ENCODE measurements at places on chromosomes 3 and 15.

DNA sequence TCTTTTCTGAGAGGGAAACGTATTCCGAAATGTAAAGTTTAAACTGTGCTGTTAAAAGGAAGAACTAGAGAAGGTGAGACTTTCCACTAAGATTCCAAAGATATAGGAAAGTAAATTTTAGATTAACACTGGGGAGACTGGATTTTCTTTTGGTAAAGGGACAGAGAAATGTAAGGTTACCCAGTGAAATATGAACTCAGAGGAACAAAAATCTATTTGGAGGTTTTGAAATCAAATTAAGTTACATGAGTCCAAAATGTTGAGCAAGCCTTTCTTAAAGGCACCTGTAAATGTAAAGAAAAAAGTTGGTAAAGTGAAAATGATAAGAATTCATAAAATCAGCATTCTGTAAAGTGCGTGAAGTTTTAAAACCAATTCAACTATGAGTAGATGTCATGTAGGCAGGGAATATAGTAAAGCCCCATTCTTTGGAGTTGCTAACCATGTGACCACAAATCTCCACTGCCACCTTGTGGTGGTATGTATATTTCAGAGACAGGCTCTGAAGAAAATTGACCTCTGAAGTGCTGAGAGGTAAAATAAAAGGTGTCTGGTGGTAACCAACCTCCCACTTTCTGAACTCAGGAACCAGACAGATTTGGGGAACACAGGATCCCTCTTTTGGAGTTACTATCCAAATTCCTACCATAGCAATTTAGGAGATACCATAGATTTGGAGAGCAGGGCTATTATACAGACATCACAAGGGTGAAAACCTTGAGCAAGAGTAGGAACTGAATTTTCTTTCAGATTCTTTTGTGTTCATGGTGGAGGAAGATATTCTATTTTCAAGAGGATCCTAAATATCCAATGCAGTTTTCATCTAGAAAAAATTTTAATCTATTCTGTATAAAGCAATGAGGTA is 215.3 kb downstream of the ROBO2 start:
- DNase-seq: peak; percentile 51

DNA sequence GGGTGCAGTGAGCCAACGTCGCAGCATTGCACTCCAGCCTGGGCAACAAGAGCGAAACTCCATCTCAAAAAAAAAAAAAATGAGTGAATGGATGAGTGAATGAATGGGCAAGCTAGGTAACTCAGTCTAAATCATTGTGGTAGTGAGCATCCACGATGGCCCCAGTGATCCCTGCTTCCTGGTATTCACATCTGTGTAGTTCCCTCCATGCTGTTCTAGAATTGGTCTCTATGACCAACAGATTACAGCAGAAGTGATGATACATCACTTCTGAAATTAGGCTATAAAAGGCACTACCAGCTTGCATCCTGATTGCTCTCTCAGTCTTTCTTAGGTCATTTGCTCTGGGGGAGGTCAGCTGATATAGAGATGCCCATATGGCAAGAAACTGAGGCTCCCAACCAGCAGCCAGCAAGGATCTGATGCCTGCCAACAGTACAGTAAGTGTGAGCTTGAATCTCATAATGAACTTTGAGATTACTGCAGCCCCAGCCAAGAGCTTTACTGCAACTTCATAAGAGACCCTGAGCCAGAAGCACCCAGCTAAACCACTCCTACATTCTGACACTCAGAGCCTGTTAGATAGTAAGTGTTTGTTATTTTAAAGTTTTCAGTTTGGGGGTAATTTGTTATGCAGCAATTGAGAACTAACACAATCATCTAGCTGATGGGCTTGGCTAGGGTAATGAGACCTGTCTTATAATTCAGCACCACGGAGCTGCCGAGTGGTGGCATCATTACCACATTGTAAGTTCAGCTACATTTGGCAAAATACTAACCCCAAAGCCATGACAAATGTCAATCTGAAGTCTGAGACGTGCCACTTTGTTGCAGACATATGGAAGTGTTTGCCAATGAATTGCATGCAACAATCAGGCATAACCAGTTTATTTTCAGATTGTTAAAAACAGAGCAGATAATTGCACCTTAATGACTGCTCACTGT is 53.0 kb downstream of the KLHL6 start:
- DNase-seq: no peak

DNA sequence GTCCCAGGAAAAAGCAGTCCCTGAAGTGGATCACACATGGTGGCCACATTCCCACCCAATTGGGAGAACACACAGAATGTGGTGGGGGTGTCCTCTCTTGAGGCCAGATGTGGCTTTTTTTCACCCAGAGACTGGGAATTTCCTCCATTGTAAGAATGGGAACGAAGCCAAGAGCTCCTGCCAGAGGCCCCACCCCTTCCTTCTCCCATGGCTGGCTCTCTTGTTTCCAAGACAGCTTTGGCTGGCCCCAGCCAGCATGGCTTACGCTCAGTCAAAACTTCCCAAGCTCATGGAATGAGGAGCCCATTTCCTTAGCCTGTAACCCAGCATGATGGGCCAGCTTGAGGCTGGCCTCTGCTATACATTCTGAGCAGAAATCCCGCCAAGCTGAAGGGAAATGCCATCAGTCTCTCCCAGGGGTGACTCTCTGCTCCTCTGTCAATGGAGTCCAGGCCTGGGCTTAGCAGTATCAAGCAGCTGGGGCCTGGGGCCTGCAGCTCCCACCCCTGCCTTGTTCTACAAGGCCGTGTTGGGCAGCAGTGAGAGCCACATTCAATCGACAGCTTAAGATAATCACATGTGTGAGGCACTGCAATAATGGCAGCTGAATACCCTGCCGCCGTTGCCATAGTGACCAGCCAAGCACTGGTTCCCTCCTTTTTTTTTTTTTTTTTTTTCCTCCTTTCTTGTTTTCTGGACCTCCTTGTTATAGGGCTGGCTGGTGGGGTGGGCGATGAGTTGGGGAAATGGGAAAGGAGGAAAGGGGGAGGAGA is 142.4 kb downstream of the EPHB1 start:
- no peak for DNase-seq

DNA sequence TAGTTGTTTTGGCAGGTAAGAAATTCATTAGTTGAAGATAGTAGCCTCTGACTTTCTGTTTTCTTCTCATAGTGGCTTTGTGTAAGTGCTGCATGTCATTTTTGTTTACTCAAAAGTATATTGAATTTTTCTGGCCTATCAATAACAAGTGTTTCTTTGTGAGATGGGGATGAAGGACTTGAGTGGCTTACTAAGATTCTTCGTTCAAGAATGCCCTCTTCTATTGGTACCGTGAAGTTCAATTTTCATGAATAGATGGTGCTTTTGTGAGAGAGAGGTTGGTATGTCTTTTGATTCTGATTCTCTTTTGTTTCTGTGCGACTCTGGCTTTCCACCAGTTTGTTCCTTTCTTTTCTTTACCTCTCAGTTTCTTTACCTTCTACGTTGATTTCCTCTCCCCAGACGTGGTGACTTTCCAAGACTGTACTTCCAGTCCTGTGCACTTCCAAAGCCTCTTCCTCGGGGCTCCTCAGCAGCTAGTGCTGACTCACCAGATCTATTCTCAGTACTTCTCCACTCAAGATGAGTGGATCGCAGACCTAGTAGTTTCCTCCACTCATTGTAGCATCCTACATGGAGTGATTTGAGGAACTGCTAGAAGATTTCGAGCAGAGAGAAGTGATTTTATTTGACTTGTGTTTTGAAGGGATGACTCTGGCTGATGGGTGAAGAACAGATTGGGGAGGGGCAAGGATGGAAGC is 82.0 kb upstream of the EPHB3 start:
- no peak for DNase-seq

GRCh38 chr3:159829539-159830227 is 159.0 kb upstream of the IL12A start:
- no peak for DNase-seq

DNA sequence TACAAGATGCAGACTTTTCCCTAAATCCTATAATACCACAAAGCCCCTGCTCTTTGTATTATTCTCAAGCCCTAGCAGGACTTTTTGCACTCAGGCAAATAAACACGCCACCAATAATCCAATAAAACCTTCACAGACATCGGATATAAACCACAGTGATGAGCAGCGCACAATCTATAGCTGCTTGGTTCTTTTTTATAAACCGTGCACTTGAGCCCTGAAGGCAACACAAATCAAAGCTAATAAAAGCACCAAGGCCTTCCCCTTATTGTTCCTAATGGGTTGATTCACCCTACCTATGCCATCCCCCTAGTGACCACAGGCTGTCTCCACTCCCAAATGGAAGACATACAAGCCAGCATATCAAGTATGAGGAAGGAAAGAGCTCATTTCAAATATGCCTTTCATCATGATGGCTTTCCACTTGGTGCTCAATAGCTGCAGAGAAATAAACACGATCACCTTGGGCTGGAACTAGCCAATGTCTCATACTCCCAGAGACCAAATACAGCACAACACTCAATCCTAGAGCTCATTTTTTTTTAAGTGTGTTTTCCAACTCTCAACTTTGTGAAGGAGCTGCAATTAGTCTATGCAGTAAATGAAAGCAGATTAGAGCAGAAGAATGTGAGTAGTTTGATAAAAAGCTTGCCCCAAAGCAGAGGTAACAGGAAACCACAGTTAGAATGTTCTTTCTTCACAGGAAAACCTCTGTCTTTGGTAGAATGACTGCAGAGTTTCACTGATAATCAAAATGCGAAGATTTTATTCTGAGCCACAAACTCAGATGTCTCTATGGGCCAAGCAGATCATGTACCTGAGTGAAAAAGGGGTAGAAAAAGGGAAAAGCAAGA is 573.9 kb downstream of the AGBL1 start:
- DNase-seq: peak; percentile 77

DNA sequence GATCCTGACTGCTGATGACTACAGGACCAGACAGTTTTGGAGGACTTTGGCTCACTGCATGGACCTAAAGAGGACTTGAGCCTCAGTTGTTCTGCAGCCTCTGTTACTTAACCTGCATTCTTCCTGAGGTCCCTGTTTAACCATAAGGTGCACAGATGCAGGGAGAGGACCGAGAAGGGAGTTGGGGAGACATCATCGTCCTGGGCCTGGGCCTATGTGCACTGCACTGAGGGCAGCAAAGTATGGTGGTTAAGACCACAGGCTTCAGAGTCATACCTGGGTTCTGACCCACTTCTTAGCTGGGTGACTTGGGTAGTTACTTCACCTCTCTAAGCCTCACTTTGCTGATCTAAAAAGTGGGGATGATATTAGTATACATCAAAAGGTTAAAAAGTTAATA is 21.9 kb downstream of the KY start:
- no peak for DNase-seq

DNA sequence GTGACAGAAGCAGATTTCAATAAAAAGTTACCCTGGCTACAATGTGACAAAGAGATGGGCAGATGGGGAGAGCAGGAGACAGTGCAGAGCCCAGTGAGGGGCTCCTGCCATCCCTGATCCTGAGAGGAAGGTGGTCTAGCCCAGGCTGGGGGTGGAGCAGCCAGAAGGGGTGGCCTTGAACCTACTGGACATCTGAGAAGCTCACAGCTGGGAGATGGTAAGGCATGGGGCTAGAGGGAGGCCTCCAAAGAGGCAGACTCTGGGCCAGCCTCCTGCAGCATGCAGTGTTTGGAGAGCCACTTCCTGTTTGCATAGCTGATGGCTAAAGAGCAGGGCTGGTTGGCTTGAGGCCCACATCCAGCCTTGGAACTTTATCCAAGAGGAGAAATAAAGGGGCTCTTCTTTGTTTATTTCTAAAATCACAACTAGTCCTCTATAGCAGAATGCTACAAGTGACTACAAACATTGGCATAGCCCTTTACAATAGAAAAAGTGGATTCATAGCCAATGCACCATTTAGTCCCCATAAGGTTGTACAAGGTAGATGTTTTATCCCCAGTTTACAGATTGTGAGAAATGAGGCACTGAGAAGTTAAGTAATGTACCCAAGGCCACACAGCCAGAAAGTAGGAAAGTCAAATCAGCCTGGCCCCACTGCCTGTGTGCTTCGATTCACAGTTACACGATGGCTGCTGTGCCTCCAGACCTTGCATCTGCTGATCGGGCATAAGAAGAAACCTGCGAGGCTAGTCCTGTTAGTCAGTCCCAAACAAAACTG is 4.6 kb downstream of the EFCC1 start:
- DNase-seq: no peak

GRCh38 chr3:194779729-194780224 is 94.1 kb downstream of the FAM43A start:
- DNase-seq: no peak

DNA sequence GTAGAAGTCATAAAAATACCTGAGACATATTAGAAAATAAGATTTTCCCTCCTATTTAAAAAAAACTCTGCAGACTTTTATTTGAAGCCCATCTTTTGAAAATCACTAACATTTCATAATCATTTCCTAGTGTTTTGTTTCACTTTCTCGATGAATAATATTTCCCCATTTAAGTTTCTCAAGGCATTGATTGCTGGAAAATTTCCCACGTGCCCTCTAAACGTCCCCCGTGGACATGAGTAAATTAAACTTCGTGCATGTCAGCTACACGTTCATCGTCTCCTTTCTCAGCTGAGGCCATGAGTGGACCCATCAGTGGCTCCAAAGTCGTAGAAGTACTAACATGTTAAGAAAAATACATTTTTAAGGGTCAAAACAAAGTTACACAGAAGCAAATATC is 2.0 kb upstream of the TM2D3 start:
- DNase-seq: no peak

GRCh38 chr15:52031556-52031955 is 12.5 kb downstream of the MAPK6 start:
- DNase-seq: no peak

GRCh38 chr3:149003653-149004305 is 12.4 kb downstream of the GYG1 start:
- no peak for DNase-seq

GRCh38 chr3:59608356-59608755 is 558.5 kb upstream of the CFAP20DC start:
- no peak for DNase-seq

GRCh38 chr15:44028349-44028748 is 166.7 kb downstream of the FRMD5 start:
- DNase-seq: no peak

DNA sequence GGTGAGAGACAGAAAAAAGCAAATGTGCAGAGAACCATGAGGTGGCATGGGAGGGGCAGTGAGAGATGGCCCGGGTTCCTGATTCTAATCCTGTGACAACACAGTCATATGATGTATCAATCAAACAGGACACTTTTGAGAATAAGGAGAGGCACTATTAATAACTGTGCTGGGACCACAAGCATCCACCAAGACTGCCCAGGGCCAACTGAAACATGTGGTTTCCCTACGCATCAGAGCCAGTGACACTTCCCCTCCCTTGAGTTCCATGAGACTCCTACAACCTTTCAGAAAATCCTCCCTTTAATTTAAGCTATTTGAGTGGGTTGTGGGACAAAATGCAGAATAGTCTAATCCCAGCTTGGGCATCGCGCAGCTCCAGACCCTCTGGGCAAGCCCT is 17.4 kb downstream of the SH3BP5 start:
- DNase-seq: no peak

GRCh38 chr15:94324835-94325767 is 93.7 kb downstream of the MCTP2 start:
- no peak for DNase-seq
